ENCODE measurements at places on chromosomes 5 and 9. TPM values are rescaled to one million over a fixed set of nuclear protein-coding genes. Genes with fewer than 3 reads are reported as not detected.

The ITGA1 gene
- total RNA-seq, result 61.0 TPM

The ALDH1B1 gene
- total RNA-seq, result 51.0 TPM

The FOXD4L3 gene
- not detected for total RNA-seq

The IGIP gene
- total RNA-seq, result 3.0 TPM

The SUSD3 gene
- total RNA-seq, result not detected

The ZNF658 gene
- 2.1 TPM for total RNA-seq

The PITX1 gene
- total RNA-seq, result not detected

The NUTM2F gene
- not detected for total RNA-seq

The NXNL2 gene
- total RNA-seq, result not detected

The ACOT12 gene
- not detected for total RNA-seq

The KIAA0825 gene
- total RNA-seq, result 2.9 TPM

The OBP2B gene
- not detected for total RNA-seq

The LCN15 gene
- total RNA-seq, result not detected

The RANBP17 gene
- total RNA-seq, result 12.9 TPM

The GHR gene
- 1.8 TPM for total RNA-seq

The ZNF454 gene
- total RNA-seq, result 1.3 TPM

The GDF9 gene
- 0.35 TPM for total RNA-seq

The GFPT2 gene
- total RNA-seq, result 10.2 TPM

The CDH12 gene
- total RNA-seq, result not detected

The LCN12 gene
- total RNA-seq, result not detected

The TRUB2 gene
- 11.3 TPM for total RNA-seq

The OR1J2 gene
- total RNA-seq, result not detected

The PCDHGA12 gene
- total RNA-seq, result 10.5 TPM

The PRSS3 gene
- total RNA-seq, result 26.8 TPM

The DPH7 gene
- total RNA-seq, result 31.9 TPM

Measured in glomerular endothelial cell (primary cell).